ENCODE measurements at places on chromosomes 7 and 10.

- DNase-seq = no peak
These were observed 290.2 kb downstream of the FGFR2 start for GRCh38 chr10:121308020-121308419.

GRCh38 chr7:80708123-80708522 is 69.7 kb downstream of the CD36 start:
- peak; percentile 87 for DNase-seq

- no peak for DNase-seq
These were observed 348.2 kb downstream of the SDK1 start for GRCh38 chr7:3649250-3649649.

GRCh38 chr10:22054961-22055360 is 51.4 kb upstream of the DNAJC1 start:
- DNase-seq = no peak

DNA sequence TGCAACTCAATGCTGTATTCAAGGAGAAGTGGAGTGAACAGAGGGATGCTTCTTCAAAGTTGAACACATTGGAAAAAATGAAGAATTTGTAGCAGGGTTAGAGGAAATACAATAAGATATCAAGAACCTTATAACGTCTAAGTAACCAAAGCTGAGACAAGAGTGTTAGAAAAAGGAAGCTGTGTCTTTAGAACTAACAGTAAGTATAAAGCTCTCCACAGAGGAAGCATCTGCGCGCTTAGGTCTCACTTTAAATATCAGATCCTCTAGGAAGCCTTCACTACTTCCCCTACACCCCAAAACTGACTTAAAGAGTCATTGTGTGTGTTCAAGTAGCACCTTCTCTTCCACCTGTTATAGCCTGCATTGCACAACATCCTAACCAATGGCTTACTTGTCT is 43.0 kb downstream of the CH25H start:
- peak; percentile 57 for DNase-seq

- no peak for DNase-seq
These were observed 8.4 kb upstream of the CAMK1D start for GRCh38 chr10:12340937-12341336.

- no peak for DNase-seq
These were observed 713 bp downstream of the CLDN4 start for GRCh38 chr7:73831584-73831833.

- no peak for DNase-seq
These were observed 11.3 kb downstream of the NFKB2 start for GRCh38 chr10:102406815-102407214.

DNA sequence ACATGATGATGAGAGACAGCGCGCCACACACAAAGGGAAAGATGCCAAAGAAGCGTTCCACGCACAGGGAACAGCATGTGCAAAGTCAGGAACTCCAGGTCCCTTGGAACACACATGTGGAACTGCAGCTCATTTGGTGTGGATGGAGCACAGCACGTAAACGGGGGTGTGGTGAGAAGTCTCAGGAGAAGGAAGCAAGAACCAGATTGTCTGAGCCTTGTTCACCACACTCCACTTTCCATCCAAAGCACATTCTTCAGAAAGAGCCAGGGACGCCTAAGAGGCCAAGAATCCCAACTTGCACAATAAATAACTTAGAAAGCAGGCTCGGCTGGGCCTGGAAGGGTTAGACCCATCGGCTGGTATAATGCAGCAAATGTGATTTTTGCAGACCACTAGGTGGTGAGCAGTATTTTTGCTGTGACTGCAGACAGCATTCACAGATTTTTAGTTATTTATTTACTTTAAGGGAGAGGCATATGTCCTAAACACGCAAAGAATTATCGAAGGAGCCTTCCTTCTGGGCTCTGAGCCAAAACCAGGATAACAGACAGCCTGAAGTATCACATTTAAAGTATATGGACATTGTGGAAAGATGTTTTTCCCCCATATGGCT is 27.9 kb upstream of the ASCC1 start:
- no peak for DNase-seq

GRCh38 chr10:72315054-72315453 is 39.7 kb downstream of the DNAJB12 start:
- DNase-seq = no peak

DNA sequence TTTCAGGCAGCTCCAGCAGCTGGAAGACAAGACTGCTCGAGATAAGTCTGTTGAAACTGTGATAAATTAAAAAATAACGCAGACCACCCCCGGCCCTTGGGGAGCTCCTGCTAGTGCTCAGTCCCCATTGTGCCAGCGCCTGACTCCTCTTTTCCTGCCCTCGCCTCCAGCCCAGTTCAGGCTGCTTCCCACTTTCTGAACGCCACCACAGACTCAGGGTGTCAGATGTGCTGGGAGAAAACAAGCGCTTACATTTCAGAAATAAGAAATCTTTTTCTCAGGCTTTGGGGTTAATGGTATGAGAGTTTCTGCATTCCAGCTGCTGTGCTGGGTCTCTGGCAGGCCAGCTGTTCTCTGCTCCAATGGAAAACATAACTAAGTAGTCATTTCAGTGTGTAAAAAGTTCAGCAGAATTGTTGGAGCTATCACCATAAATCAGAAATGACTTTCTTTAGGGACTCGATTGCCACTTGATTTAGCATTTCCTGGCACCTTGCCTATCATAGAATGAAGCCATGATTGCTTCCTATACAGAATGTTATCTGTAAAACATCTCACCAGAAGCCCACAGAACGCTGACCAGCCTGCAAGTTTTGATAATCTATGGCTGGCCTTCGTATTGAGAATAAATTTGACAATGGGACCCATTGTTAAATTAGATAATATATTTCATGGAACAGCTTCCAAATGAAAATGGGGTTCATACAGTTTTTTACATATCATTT is 257.0 kb upstream of the ZNF32 start:
- no peak for DNase-seq

GRCh38 chr7:82312646-82313045 is 130.9 kb downstream of the CACNA2D1 start:
- DNase-seq = no peak

DNA sequence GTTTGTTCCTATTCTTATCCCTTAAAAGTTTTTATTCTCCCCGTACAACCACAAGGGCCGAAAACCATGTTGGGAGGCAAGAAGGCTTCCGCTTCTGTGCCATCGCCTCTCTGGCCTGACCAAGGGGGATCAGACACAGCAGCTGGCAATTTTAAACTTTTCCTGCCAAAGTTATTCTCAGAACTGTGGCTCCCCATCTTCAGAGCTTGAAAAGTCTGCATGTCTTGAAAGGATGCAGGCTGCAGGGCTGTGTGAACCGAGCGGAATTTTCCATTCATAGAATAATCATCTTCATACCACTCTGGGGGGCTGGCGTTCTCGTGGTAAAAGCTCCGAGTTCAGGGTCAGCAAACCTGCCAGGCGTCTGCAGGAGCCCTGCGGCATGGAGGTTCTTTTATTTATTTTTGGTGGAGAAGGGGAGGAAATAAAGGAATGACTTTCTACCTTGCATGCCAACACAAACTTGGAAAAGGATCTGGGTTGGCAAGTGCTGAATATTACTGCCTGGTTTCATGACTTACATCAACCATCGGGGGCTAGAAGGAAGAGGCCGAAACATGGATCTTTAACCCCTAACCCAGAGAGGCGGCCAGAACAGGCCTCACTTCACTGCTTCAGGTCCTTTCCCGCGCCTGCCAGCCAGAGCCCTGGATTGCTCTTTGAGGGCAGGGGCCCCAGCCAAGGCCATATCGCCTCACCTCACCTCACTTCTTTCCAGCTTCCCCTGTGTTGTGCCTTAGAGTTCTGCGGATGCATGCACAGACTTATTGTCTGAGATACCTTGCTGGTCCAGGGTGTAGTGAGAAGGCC is 3.0 kb upstream of the NANOS1 start:
- no peak for DNase-seq

DNA sequence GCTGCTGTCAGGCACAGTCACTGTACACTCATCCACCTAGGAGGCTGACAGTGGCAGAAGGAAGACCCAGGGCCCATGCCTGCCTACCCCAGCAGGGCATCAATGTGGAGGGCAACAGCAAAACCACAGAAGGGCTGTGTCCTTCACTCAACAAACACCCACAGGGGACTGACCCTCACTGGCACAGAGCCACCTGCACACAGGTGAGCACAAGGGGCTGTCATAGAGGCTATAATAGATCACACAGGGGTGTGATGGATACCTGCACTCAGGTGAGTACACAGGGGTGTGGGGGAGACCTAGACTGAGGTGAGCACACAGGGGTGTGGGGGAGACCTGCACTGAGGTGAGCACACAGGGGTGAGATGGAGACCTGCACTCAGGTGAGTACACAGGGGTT is 132.8 kb upstream of the TCERG1L start:
- DNase-seq = no peak

DNA sequence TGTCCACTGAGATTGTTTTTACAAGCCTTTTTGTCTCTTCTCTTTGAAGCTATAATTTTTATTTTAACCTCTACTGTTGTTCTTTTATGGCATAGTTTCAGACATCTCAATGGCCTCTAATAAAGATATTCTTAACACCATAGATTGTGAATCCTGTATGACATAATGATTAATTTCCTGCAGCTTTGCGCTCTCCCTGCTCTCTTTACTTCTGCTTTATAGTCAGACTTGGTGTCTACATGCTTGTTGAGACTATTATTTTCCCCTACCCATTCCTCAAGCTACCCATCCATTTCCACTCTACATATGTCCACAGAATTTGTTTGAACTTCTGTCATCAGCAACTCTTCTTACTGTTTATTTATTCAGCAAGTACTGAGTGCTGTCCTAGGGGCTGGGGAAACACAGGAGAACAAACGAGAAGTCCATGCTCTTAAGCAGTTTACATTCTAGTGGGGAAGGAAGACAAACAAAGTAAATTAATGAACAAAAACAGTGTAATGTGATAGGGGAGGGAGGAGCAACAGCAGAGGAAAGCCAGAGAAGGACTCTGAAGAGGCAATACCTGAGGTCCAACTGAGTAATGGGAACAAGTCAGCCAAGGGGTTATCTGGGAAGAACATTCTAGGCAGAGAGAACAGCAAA is 110.1 kb downstream of the CDK14 start:
- no peak for DNase-seq

- DNase-seq = no peak
These were observed 99.7 kb upstream of the CCDC6 start for GRCh38 chr10:60006062-60006461.

DNA sequence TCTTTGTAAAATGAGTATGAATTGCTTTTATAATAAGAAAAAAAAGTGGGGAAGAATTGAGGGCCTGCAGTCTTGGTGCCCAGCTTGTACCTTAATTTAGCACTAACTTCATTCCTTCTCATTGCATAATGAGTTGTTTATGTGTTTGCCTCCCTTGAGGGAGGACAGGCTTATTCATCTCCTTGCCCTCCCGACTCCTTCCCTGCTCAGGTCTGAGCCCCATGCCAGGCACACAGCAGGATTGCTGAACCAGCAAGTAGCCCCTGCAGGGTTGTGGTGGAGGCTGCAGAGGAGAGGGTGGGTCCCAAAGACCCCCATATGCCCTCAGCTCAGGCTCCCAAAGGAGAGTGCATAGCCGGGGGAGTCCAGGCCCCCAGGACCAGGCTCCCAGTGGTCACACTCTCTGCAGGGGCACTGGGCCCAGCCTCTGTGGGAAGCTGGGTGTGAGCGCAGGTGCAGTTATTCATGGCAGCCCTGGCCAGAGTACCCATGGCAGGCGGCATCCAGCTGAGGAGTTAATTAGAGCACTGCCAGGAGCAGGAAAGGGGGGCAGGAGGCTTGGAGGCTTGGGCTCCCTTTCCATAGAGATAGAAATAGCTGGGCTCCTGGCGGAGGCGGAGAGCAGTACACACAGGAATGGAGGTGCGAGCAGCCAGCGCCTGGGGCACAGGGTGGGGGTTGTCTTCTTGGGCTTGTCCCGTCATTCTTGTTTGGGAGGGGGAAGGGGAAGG is 28.2 kb upstream of the GOLGA7B start:
- no peak for DNase-seq

DNA sequence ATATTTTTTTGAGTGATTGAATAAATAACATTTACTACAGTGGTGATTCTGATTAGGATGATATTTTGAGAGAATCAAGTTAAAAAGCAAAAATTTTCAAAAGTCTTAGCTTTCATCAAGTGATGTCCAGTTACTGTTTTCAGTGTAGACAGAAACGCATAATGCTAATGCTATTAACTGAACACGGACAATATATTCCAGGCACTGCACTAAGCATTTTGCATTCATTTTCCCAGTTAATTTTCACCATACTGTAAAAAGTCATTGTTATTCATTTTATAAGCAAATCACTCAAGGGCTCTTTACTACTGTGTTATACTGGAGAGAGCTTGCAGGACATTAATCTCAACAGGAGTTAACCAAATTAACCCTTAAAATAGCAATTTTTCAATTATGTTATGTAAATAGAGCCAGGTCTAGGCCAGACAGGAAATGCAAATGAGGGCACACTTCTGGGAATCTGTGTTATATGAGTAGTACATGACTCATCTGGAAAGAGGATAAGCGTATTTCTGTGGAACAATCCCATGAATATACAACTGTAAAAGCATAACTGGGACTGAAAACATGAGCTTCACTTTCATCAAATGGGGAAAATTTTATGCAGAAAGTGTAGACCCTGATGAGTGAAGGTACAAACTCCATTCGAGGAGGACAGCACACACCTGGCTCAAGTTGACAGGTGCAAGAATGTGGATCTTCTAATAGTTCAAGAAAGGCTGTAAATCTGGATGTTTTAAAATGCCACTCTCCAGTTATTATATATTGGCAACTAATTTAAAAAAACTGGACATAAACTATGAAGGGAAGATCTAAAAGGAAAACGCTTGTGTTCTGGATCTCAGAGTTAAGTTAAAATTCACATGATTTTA is 75.4 kb downstream of the ANK3 start:
- DNase-seq = peak; percentile 12

Measured in inflammatory macrophage treated with lipopolysaccharide for 4 hours (primary cell).